ENCODE measurements at places on chromosomes 16 and 17.

DNA sequence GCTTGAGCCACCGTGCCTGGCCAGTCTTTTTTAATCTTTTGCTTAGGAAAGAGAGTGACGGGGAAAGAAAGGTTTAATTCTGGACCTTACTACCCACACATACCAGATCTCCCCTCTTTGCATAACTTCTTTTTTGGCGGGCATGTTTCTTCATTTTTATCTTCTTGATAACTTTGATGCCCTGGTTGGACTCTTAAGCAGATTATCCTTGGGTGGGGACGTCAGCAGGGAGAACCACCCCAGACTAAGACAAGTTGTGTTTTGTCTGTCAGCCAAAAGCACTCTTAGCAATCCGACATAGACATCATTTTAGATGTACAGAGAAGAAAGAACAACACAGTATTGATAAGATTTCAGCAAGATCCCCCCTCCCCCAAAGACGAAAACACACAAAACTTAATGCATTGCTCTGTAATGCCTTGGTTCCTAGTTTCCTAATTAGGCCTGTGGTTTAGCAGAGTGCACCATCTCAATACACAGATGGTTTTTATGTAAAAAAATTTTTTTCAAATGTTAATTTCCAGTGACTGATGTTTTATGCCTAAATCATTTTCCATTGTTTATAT is 99.9 kb downstream of the MSI2 start:
- no peak for DNase-seq

GRCh38 chr16:1557576-1557975 is 24.1 kb downstream of the TMEM204 start:
- DNase-seq, result no peak

- no peak for DNase-seq
Measured at GRCh38 chr16:68704232-68704867, 32.7 kb upstream of the CDH1 start.

- DNase-seq, result no peak
Measured at GRCh38 chr17:17710728-17711541, 29.7 kb downstream of the RAI1 start.

DNA sequence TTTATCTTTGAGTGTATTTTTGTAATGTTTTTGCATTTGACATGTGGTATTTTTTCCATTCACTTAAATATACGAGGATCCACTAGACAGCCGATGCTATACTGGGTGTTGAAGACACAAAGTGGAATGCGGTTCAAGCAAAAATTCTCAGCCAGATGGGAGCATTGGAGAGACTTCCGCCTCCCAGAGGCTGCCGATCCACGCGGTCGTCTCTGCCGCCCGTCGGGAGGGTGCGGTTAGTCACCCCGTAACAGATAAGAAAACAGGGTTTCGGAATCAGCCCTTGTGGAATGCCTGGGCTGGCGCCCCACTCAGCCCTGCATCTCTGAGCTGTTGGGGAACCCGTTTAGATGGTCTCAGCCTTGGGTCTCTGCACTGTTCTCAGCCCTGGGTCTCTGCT is 7.3 kb downstream of the GSE1 start:
- DNase-seq, result no peak

GRCh38 chr17:46947216-46947615 is 24.3 kb downstream of the GOSR2 start:
- DNase-seq, result no peak

DNA sequence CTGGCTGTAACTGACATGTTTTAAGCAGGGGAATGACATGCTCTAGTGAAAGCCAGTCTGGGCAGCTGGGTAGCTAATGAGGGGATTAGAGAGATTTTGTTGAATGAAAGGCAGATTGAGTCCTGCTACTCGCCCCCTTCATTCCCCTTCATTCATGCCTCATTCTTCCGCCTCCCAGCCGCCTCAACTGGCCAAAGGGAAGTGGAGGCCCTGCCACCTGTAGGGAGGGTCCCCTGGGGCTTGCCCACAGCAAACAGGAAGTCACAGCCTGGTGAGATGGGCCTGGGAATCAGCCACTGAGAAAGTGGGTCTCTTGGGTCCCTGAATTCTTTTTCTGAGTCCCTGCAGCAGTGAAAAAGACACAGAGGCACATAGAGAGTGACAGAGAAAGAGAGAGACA is 1.1 kb upstream of the CD19 start:
- DNase-seq, result no peak

Measured in activated gamma-delta T cell (primary cell).